Spinal cord (tissue), 10 donors: ENCODE measurements at places on chromosomes 11 and 22.

GRCh38 chr11:69395287-69395686 is 86.2 kb upstream of the LINC01488 start:
- DNase-seq = no peak

DNA sequence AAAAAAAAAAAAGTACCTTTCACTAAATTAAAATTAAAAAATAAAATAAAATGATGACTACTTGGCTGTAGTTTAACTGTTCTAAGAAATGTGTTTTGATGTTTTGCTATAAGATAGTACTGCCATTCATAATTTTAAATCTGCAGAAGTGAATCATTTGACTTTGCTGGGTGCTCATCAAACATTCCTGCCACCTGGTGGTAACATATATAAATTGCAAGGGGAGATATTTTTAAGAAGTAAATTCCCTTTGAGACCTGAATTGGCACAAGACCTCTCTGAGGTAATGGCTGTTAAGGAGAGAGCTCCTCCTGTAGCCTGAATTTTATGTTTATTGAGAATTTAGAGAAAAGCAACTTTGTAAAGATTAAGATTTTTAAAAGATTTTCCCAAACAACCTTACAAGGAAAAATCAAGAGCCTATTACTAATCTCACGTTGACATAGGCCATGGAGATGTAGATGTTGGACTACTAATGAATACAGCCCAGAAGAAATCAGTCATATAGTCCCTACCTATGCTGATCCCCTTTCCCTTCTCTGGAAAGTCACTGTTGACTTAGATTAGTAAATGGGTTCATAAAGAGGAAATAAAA is 11.9 kb upstream of the NARS2 start:
- no peak for DNase-seq

DNA sequence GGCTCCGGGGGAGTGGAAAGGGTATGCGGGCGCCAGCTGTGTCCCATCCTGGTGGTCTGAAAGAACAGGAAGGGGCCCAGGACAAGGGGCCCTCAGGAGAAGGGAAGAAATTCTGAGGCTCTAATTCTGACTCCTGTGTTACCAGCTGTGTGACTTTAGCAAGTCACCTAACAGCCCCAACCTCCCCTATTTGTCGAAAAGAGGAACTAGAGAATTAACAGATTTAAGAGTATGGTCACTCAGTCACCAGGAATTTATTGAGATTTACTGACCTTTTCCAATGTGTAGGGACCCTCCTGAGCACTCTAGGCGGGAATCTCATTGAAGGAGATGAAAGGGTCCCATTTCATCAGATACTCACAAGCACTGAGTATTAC is 14.6 kb downstream of the RPS6KA4 start:
- DNase-seq = no peak

DNA sequence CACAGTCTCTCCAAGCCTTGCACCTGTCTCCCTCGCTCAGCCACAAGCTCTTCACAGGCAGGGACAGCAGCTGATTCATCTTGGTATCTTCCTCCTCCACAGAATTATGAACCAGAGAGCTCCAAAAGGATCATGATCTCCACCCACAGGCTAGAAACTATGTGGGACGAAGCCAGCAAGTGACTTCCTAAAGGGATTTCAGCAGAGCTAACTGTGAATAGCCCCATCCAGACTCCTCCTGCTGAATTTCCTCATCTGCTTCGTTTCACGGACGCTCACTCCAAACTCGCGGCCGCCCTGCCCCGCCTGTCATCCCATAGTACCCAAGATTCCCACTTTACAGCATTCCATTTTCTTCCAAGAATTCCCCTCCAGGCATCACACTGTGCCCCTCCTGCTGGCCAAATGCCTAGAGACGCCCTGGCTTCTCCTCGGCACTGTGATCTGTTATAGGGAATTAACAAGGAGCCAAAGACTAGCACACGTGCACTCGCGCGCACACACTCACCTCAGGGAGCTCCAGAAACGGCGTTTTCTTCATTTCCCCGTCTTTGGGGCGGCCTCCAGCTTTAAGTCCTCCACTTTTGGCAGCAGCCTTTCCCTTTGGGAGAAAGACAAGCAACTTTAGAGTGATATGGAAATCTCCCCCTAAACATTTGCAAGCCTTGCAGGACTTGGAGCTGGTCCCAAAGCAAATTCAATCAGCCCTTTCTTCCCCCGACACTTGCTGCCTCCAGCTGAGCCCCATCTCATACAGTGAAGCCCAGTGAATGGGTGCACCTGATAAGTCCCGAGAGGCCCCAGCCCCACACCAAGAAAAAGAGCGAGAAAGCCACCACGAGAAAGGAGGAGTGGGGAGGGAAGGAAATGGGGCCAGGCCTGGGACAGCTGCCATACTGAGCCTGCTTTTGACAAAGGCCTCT is 35.5 kb downstream of the SPATA19 start:
- DNase-seq = no peak

DNA sequence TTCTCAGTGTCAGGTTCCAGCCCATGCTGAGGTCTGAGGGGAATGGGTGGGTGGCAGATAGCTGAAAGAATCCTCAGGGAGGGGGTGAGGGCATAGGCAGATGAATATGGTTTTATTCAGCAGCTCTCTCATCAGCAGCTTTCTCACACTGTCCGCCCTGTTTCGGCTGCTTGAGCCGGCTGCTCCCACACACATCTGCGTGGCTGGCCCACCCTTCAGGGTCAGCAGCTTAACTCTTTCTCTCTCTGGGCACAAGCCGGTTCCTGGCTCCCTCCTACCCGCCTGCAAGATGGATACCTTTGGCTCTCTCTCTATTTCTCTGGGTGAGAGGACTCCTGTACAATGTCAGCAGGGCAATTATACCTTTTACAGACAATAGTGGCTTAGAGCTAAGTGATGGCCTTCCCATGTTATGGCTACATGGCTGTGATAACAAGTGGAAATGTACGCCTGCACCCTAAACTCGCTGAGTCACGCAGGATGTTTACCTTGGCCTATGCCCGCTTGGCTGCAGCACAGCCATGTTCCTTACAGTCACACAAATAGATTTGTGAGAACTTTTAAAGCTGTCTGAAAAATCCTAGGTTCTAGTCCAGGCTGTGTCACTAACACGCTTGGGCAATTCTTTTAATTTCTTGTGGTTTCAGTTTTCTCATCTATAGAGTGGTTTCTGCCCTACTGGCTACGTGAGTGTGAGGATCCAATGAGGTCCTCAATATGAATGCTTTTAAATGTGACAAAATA is 4.1 kb downstream of the MMP20 start:
- DNase-seq = no peak

DNA sequence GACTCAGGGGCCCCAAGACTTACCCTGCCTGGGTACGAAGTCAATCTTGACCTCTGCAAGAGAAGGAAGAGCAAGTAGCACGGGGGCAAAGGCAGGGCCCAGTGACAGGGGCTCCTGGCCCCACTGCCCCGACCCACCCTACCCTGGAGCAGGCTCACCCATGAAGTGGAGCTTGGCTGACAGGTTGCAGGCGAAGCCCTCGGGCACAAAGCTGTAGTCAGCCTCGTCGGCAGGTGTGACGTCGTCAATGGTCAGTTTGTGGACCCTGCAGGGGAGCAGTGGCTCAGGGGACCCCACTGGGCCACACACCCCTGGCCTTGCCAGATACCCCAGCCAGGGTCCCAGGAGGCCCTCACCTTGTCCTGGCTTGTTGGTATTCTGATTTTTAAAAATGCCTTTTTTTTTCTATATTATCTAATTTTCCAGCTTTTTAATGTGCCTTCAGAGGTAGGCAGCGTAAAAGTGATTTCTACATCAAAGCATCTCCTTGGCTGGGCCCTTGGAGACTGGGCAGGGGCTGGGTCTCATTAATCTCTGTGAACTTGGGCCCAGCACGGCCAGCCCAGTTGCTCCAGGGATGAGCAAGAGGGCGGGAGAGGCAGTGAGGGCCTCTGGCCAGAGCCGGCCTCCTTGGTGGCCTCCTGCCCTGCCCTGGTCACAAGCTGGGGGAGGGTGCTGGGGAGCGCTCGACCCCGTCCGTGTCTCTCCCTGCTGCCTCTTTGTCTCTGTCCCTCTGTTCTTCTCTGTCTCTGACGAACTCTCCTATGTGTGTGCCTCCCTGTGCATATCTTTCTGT is 11.3 kb downstream of the MYBPC3 start:
- DNase-seq = no peak

- peak; percentile 51 for DNase-seq
Measured at GRCh38 chr11:19311308-19312030, 70.7 kb upstream of the E2F8 start.

- peak; percentile 3 for DNase-seq
Measured at GRCh38 chr11:22626573-22627239, 1.1 kb upstream of the FANCF start.

GRCh38 chr22:42179616-42180015 is 49.0 kb upstream of the CYP2D6 start:
- no peak for DNase-seq

GRCh38 chr11:12958986-12959385 is 50.1 kb upstream of the RASSF10 start:
- DNase-seq = no peak

- DNase-seq = no peak
Measured at GRCh38 chr11:110207123-110207522, 89.3 kb downstream of the RDX start.

DNA sequence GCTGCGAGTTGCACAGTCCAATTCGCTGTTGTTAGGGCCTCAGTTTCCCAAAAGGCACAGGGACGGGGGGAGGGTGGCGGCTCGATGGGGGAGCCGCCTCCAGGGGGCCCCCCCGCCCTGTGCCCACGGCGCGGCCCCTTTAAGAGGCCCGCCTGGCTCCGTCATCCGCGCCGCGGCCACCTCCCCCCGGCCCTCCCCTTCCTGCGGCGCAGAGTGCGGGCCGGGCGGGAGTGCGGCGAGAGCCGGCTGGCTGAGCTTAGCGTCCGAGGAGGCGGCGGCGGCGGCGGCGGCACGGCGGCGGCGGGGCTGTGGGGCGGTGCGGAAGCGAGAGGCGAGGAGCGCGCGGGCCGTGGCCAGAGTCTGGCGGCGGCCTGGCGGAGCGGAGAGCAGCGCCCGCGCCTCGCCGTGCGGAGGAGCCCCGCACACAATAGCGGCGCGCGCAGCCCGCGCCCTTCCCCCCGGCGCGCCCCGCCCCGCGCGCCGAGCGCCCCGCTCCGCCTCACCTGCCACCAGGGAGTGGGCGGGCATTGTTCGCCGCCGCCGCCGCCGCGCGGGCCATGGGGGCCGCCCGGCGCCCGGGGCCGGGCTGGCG is at the start of gene BCR:
Gene BCR (plus strand): TSS at position 209 of the 592 bp plus-strand sequence. CDS start 452 bp downstream, outside the sequence.
- no peak for DNase-seq

GRCh38 chr11:45884596-45885185 is 760 bp upstream of the MAPK8IP1 start:
- no peak for DNase-seq

GRCh38 chr22:47196881-47197772 is 434.7 kb downstream of the TBC1D22A start:
- DNase-seq = peak; percentile 75

GRCh38 chr11:14312736-14313438 is 46.1 kb downstream of the RRAS2 start:
- DNase-seq = no peak

GRCh38 chr11:61445516-61445915 is 15.6 kb downstream of the SDHAF2 start:
- no peak for DNase-seq

DNA sequence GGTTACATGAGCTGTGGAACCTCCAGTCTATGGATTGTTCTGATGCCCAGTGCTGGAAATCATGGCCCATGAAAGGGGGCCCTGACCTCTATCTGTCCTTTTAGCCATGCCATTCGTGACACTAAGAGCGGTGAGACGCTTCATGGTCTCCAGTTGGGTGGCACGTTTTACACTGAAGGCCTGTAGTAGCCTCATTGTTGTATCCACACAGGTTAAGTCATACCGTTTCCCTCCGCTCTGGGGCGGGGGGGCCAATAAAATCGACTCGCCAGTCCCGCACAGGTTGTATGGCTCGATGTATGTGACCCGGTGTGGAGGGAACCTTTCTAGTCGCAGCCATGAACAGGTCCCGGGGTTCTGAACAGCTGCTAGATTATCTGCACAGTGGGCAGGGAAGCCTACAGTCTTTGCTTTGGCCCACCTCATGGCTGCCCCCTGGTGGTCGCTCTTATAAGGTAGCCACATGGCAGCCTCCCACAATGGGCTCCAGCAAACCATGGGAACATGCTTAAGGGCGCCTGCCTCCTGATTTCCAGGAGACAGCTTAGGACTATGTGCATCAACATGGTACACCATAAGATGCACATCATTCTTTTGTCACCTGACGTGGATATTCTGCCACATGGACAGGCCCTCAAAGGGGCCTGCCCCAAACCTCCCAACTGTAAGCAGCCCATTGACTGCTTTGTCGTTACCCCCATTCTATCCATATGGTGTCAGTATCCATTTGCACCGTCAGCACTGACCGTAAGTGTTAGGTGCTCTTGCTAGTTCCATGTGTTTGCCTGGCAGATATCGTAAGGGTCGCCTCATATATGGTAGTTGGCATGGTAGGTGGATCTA is 19.7 kb upstream of the APOL3 start:
- DNase-seq = no peak
